Omental fat pad (tissue), 4 donors: ENCODE measurements at places on chromosomes 13 and 19.

GRCh38 chr13:31214435-31214834 lies 14.7 kb downstream of the B3GLCT start:
- no peak for DNase-seq

- DNase-seq, result no peak
Measured at GRCh38 chr13:48578516-48579164, 45.8 kb upstream of the RCBTB2 start.

DNA sequence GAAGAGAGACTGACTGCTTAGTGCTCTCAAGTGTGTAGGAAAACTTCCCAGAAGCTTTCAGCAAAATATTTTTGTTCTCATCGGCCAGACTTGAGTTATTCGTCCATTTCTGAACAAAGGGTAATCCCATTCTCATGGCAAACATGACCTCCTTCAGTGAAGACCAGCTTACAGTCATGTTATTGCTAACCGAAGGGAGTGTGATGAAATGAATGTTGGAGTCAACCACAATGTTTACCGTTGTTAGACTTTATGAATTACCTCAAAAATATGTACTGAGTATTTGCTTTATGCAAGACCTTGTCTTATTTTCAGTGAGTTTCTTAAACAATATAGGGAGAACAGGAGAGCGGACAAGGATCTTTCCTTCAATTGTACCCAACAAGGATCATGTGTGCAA lies 228.6 kb downstream of the LMO7 start:
- no peak for DNase-seq

GRCh38 chr13:33351319-33351718 lies 65.8 kb upstream of the STARD13 start:
- no peak for DNase-seq

GRCh38 chr13:75869981-75870380 lies 233.9 kb downstream of the LMO7 start:
- DNase-seq, result no peak

- no peak for DNase-seq
Measured at GRCh38 chr19:47032171-47032811, 12.7 kb downstream of the NPAS1 start.
